Activated naive CD4-positive, alpha-beta T cell treated with anti-CD3 and anti-CD28 coated beads for 36 hours (primary cell): ENCODE measurements at places on chromosomes 7 and 10. TPM values are rescaled to one million over a fixed set of nuclear protein-coding genes. Genes with fewer than 3 reads are reported as not detected.
A peak's percentile ranks its signal among the peaks of the same experiment; 100 is the strongest.

Gene LRRD1
- total RNA-seq: not detected

Gene SFRP4
- not detected for total RNA-seq

DNA sequence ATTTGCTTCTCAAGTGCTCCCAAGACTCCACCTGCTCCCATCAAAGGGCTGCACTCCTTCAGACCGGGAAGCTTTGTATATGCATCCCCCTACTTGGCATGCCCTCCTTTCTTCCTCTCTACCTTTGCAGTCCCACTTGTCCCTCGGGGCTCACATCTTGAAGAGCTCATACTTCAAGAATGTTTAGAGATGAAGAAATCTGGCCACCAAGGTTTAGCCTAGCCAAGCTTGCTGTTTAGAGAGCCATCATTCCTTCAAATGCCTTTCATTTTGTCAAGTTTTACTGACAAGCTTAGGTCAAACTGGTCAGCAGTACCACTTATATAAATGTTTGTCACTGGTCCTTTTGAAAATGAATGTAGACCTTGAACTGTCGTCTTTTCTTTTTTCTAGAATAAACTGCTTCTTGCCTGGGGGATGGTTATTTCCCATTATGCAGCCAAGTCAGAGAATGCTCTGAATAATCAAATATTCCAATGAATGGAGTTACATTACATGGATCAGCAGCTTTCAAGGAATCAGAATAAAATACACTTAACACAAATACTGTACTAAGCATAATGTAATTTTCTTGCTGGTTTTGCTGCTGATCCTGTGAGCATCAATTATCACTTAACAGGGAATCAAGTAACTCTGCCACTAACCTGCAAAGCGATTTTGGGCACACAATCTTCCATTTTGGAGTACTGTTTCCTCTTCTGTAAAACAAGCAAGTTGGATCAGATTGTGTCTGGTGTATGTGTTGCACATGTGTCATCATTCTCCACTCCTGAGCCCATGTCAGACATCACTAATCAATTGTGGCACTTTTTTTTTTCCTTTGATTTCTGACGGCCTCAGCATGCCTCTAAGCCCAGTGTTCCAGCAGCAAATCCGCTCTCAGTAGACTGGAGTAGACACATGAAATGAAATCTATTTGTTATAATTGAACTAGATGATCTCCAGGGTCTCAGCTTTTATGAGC, 357.9 kb downstream of the PTEN start:
- no peak for DNase-seq

GRCh38 chr7:127504715-127505114, 80.7 kb downstream of the GCC1 start:
- peak; percentile 42 for DNase-seq

DNA sequence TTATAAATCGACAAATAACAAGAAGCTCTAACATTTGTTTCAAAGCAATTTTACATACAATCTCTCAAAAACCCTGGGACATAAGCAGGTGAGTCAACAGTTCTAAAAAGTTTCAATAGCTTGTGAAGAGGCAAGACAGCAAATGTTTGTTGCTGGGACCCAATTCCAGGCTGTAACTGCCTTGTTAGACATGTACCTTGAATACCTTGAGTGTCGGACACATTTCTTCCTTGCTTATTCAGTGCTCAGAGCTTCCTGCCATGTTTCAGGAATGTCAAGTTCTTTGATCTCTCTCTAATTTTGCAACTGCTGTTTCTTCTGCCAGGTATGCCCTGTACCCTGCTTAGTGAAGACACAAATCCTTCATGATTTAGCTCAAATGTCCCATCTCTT, 5.1 kb downstream of the CH25H start:
- no peak for DNase-seq

DNA sequence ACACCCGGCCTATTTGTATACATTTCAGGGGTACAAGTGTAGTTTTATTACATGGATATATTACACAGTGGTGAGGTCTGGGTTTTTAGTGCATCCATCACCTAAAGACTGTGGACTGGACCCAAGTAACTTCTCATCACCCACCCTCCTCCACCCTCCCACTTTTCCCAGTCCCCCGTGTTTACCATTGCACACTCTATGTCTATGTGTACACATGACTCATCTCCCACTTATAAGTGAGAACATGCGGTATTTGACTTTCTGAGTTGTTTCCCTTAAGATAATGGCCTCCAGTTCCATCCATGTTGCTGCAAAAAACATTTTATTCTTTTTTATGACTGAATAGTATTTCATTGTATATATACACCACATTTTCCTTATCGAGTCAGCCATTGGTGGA, 98.9 kb upstream of the WAC start:
- DNase-seq: no peak
